ENCODE measurements at places on chromosomes 1 and 21.
A peak's percentile ranks its signal among the peaks of the same experiment; 100 is the strongest.

DNA sequence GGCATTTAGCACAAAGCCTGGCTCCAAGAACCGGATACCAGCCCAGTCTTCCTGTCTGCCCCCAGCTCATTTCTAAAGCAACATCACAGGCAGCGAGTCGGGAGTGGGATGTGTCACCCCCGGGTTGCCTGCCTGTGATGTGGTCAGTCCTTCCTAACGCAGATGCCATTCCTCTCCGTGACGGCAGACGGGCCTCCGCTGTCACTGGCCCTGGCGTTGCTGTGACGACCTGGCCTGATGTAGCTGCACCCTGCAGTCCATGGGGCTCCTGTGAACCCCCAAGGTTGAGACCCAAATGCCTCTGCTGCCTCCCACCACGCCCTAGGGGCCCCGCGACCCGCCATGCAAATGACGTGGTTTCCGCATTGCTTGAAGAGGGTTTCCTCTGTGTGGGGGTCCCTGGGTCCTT, 12.3 kb downstream of the TNFRSF1B start:
- peak; percentile 78 for DNase-seq

DNA sequence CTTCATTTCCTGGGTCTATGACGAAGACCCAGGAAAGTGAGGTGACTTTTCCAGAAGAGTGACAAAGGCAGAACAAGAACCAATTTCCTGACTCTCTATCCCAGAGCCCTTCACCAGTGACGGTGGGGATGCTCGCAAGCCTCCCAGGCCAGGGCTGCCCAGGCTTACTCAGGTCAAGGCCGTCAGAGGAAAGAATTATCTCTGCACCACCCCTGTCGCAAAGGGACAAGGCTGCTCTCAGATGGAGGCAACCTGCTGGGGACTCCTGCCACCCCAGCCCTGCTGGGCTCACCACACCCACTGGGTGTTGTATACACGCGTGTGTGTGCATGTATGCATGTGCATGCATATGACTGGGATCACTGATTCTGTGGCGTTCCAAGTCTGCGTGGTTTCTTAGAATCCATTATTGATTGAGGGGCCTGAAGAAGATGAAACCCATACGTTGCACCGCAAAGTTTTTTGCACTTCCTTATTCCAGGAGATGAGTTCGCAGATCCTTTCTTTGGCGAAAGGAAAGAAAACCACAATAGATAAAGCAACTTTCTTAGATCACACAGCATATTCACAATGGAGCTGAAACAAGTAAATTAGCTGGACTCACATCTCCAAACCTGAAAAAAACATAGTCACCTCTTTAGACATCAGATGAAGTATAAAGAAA, 255.8 kb downstream of the RHOU start:
- DNase-seq, result no peak

DNA sequence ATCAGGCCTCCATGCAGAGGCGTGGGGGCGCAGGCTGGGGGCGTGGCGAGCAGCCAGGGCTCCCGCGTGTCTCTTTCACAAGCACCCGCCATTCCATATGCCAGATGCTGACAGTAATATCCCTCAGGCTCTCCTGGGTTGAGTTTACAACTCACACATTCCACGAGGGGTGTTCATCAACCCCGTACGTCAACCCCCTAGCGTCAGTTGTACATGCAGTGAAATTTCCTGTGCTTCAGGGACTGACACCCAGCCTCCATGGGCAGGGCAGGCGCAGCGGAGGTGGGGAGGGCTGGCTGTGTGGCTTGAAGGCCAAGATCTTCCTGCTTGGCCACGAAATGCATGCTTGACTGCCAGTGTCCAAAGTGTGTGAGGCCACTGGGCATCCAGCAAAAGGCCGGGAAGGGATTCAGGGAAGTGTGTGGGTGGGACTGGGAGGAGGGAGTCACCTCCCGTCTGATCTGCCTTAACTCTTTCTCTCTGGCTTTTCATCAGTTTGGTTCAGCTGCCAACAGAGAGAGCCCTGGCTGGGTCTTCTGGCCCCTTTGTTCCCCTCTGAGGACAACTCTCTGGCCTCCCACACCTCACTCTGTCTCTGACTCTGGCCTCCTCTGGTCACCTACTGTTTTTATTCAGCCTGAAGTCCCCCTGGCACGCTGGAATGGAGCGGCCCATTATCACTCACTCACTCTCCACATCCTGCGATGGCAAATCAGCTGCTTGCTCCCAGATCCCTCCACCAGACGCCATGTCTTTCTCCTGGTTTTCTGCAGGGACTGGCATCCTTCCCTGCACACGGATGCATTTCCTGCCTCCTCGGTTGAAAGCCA, 33.8 kb downstream of the CLIC6 start:
- DNase-seq, result no peak

DNA sequence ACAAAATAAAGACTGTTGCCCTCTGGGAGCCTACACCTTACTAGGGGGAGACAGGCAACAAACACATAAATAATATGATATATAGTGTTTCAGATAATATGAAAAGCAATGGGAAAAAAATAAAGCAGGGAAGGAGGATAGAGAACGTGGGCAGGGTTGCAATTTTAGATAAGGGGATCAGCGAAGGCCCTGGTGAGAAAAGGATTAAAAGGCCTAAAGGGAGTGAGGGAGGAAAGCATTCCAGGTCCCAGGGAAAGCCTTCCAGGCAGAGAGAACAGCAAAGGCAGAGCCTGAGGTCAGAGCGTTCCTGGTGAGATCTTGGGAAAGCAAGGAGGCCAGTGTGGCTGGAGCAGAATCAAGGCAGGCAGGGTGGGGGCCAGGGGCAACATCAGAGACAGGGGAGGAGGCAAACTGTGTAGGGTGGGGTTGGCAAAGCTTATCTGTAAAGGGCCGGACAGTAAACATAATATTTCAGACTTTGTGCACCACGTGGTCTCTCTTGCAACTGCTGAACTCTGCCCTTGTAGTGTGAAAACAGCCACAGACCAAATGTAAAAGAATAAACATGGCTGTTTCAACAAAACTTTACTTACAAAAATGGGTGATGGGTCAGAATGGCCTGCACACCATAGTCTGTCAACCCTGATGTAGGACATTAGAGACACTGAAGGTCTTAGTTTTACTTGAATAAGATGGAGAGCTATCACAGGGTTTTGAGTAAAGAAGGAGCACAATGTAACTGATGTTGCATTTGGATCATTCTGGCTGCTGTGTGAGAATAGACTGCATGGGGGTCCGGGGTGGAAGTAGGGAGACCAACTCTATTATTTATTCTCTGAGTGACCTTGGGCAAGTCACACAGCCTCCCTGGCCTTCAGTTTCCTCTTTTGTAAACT, 13.3 kb upstream of the CPT2 start:
- no peak for DNase-seq

DNA sequence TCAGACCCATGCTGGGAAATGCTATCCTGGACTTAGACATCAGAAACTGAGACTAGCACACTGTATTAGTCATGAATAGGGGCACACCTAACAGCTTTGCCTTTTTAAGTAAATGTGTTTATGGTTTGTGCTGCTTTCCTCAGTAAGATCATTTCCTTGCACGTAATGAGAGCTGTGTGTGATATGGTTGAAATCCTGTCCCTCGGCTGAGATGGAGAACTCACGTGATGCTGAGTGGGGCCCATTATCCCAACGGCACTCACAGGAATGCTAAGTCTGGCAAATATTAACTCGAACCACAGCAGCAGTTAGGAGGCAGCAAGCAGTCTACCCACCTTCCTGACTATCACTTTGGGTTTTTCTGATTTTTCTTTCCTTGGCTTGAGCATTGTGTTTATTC, 38.2 kb downstream of the BCL9 start:
- no peak for DNase-seq

DNA sequence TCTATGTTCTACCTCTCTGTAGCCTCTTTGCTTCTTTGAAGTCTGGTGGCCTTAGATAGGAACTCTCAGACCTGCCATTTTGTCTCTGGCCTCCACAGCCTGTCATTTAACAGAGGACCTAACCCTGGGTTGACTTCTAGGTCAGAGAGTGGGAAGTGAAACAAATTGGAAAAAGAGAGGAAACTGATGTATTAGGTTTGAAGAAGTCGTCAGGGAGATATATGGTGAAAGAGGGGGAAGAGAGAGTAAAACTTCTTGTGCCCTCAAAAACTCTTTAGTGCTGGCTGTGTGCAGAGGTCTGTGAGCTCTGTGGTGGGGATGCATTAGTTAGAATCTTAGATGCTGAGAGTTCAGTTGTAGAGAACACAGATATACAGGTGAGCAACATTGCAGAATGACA, 30.2 kb upstream of the CD1D start:
- no peak for DNase-seq

DNA sequence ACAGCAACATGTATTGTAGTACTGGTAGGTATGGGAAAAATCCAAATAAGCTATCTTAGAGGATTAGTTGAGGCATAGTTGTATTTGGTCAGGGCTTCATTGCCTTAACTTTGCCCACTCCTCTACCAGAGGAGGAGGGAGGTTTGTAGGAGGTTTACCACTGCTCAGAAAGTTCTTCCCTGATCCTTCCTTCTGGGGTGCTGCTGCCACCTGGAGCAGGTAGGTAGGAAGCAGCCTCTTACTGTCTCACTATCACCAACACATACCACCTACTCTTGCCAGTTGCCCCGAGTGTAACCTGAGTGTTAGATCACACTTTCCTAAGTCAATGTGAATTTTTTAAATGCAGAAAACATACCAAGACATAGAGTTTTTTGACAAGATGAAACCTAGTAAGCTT, 24.1 kb upstream of the ZSWIM5 start:
- no peak for DNase-seq

DNA sequence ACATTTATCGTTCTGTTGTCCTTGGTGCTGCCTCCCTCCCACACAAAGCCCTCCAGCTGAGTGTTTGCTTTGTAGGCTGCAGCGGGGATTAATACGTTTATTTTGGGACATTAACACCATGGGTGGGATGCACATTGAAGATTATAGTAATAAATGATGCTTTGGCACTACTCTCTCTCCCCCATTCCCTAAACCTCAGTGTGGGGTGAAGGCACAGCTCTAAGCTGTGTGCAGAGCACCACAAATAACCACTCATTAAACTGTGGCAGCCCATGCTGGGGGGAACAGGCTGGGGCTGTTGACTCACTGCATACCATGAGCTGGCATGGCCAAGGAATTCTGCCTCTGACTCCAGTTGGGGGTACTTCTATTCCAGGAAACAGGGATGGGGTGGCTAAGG, 7.7 kb downstream of the PCP4L1 start:
- DNase-seq, result no peak

GRCh38 chr21:15001113-15001512, 63.7 kb downstream of the NRIP1 start:
- DNase-seq, result no peak

DNA sequence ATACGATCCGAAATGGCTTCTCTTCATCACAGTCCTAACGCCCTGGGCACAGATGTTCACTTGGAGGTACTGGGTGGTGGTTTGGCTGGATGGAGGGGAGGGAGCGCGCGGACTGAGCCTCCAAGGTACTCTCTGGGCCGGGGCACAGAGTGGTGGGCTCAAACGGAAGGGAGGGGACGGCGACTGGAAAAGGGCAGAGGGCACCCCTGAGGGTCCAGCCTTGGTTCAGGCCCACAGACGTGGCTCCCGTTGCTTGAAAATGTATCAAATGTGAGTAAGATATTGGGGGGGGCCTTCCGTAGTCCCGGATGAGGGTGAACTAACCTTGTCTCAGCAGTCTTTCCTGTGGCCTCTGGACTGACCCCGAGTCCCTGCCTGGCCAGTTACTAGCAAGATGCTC, 463 bp downstream of the IL12RB2 start:
- no peak for DNase-seq

DNA sequence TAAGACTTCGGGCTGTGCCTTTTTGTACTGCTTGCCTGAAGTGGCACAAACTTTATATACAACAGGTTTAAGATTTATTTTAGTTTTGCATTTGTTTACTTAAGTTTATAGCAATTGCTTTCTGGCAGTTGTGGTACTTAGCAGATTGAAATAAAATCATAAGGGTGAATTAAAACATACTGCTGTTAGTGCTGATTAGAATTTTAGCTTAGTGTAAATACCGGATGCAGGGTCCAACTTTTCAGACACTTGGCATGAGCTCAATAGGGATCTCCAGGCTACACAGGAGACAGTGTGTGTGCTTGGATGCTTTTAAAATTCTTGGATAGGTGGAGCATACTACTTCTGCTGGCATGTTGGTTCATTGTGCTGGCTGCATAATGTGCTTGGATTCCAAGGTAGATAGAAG, 159.6 kb downstream of the NFIA start:
- DNase-seq, result no peak

GRCh38 chr1:237041461-237041794, 556 bp upstream of the RYR2 start:
- DNase-seq, result no peak

- no peak for DNase-seq
These were observed 41.8 kb downstream of the MIS18A start for GRCh38 chr21:32237021-32237420.

DNA sequence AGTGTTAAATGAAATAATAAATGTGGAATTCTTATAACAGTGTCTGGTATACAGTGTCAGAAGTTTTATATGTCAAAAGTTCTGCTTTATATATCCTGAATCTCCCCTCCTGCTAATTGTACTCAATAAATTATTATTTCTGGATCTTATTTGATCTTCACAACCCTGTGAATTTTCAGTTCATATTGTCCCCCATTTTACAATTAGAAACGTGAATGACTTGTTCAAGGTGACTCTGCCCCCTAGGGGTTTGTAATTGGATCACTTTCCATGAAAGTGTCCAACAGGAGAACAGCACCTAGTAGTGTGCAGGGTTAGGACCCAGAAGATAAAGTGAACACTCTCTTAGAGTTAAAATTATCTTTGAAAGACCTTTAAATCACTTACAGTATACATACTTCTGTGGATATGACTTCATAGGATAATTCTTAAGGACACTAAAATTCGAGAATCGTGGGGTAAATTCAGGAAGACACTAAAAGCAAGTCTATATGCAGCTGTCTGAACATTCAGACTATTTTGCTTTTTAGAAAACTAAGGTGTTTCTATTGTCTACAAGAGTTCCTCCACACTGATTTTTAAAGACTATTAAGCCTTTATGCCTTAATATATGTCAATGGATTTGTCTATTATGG, 4.5 kb upstream of the DDR2 start:
- no peak for DNase-seq

- DNase-seq, result no peak
These were observed 10.8 kb downstream of the OSBPL9 start for GRCh38 chr1:51627672-51628071.

- DNase-seq, result peak; percentile 58
These were observed 4.5 kb downstream of the ADARB1 start for GRCh38 chr21:45078877-45079281.

DNA sequence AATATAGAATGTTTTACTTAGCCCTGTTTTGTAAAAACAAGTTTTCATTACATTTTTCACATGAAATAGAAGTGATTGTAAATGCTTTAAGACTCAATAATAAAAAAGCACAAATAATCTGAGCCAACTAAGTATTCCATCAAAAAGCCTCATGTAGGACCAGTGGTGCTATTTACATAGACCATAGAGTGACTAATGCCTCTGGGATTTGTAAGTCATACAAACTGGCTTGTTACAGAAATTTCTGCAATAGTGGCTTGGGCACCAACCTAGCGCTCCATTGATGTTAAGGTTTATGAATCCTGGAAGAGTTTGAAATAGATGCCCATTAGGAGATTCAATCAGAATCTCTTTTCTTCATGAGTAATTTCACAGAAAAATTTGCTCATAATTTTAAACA, 31.9 kb downstream of the ZMYM1 start:
- no peak for DNase-seq

- DNase-seq, result no peak
These were observed 13.5 kb upstream of the ATP2B4 start for GRCh38 chr1:203612932-203613682.
